Right forelimb (tissue), 1 donor: ENCODE measurements at places on chromosomes 6 and 20.

GRCh38 chr20:40821429-40821828 is 132.4 kb upstream of the MAFB start:
- DNase-seq: no peak

GRCh38 chr20:43583133-43583864 is 7.4 kb upstream of the IFT52 start:
- no peak for DNase-seq

- no peak for DNase-seq
These were observed 27.2 kb downstream of the PANK2 start for GRCh38 chr20:3916364-3916763.

DNA sequence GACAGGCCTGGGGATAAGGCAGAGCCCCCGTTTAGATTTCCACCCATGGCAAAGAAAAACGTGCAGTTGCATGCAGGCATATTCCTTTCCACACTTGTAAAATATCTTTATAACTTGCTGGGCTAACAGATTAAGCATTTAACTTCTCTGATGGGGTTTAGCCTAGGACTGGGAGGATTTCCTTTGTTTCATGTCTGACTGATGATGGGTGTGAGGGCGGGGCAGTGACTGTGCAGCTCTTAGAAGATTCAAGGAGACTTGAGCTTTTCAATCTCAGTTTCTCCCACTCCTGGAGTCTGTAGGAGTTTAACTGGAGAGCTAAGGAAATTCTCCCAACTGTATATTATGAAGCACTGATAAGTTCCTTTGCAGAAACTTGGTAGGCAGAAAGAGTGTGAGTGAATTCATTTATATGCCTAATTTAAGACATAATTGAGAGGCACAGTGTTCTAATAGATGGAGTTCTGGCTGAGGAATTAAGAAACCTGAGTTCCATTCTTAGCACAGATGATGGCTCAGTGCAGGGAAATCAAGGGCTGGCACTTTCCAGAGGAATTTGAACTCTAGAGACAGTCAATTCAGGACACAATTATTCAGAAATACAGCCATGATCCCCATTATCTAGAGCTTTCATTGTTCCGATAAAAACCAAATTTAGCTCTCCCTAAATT is 214.6 kb upstream of the CNR1 start:
- no peak for DNase-seq

- no peak for DNase-seq
These were observed 306.1 kb upstream of the RGS17 start for GRCh38 chr6:153437193-153437592.

- DNase-seq: no peak
These were observed 49.4 kb downstream of the PIGU start for GRCh38 chr20:34627458-34627857.

DNA sequence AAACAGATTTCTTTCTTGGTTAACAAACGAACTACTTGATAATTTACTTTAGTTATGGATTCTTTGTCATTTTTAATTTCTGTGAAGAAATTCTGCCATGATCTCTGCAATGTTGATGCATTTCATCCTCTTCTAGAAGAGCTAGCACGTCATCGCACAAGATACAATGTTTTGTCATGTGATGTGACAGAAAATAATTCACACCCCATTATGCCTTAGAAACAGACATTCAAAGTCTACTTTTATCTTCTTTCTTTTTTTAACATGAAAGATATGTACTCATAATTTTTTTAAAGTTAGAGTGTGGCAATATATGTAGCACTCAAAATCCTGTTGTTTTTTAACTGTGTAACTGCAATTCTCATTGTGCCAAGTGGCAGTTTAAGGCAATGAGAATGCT is 39.6 kb upstream of the NELFCD start:
- no peak for DNase-seq

DNA sequence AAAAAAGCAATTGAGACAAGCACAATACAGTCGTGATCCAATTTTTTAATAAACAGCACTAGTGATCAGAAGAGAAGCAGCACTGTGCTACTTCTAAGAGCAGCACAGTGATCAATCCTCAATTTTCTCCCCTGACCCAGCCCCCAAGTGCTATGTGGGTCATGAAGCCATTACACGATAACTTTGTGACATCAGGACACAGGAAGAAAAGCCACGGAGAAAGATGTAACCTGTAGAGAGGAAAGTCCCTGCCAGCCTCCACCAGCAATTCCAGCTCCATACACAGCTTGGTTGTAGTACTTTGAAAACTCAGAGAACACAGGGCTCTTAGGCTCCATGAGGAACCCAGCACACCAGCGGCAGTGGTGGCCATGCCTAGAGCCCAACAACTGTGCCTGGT is 45.3 kb upstream of the MYB start:
- no peak for DNase-seq

GRCh38 chr20:10654630-10655029 is 19.2 kb downstream of the JAG1 start:
- no peak for DNase-seq

DNA sequence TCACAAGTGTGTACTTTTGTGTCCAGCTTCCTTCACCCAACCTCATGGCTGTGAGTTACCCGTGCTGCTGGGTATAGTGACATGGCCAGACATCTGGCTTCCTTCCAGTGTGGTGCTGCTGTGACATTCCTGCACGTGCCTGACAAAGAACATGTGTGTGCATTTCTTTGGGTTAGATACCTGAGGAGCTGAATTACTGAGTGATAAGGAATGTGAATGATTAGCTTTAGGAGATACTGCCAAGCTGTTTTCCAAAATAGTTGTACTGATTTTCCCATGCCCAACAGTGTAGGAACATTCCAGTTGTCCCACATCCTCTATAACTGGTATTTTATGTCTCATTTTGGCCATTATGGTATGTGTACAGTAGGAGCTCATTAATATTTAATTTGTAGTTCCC is 132.5 kb downstream of the PREX1 start:
- no peak for DNase-seq

DNA sequence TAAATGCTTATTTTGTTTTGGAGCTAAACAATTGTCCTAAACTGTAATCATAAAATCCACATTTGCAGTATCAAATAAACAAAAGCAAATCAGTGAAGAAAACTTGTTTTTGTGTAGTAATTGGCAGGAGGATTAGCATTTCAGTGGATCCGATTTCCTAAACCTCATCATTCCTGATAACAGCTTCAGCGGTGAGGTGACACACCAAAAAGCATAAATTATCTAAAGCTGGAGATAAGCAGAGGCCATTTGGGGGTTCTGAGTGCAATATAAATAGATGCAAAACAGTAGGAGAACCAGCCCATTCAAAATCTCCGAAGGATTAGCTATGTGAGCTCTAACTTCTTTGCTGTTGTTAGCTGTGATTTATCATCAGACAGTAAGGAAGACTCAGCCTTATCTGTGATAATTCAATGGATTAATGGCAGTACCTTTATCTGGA is 235.8 kb downstream of the EPHA7 start:
- DNase-seq: no peak

DNA sequence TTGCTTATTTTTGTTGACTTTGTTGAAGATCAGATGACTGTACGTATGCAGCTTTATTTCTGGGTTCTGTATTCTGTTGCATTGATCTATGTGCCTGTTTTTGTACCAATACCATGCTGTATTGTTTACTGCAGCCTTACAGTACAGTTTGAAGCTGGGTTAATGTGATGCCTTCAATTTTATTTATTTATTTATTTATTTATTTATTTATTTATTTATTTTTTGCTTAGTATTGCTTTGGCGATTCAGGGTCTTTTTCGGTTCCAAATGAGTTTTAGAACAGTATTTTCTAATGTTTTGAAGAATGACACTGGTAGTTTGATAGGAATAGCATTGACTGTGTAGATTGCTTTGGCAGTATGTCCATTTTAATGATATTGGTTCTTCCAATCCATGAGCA is 210.3 kb downstream of the EPM2A start:
- no peak for DNase-seq

- no peak for DNase-seq
These were observed 89.0 kb downstream of the PSMB1 start for GRCh38 chr6:170464080-170464479.

- DNase-seq: no peak
These were observed 22.4 kb upstream of the FKBP1C start for GRCh38 chr6:63188828-63189227.

- no peak for DNase-seq
These were observed 31.5 kb upstream of the RANBP9 start for GRCh38 chr6:13742961-13743735.

GRCh38 chr6:25706314-25707014 is 48.1 kb upstream of the SLC17A4 start:
- no peak for DNase-seq

DNA sequence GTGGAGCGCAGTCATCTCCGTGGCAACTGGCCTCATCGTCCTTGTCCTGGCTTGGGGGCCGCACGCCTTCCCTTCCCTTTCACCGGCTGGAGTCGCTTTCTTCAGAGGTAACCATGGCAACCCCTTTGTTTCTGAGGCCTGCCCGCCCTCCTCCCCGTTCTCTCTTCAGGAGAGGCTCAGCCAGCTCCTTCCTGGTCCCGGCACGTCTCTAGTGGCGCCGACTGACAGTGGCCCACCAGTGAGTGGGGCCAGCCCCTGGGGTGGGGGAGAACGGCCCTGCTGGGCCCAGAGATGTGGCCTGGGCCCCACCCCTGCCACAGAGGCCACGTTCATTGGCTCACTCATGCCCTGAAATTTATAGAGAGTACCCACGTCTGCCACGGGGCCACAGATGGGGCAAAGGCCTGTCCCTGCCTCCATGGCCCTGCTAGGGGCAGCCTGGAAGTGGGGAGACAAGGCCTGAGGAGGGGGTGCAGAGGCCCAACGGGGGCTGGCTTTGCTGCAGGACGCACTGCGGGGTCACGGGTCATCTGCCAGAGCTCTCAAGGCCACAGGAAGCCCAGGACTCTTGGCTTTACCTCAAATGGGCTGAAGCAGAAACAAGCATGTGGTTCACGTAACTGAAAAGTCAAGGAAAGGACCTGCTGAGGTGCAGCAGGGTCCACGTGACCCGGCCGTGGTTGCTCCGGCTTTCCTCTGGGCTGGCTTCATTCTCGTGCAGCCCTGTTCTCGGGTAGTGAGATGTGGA is 1.4 kb upstream of the OSBPL2 start:
- DNase-seq: no peak

- DNase-seq: peak; percentile 89
These were observed 611 bp downstream of the NFYA start for GRCh38 chr6:41073203-41073967.

GRCh38 chr20:37282556-37282955 is 6.9 kb upstream of the MANBAL start:
- DNase-seq: no peak

DNA sequence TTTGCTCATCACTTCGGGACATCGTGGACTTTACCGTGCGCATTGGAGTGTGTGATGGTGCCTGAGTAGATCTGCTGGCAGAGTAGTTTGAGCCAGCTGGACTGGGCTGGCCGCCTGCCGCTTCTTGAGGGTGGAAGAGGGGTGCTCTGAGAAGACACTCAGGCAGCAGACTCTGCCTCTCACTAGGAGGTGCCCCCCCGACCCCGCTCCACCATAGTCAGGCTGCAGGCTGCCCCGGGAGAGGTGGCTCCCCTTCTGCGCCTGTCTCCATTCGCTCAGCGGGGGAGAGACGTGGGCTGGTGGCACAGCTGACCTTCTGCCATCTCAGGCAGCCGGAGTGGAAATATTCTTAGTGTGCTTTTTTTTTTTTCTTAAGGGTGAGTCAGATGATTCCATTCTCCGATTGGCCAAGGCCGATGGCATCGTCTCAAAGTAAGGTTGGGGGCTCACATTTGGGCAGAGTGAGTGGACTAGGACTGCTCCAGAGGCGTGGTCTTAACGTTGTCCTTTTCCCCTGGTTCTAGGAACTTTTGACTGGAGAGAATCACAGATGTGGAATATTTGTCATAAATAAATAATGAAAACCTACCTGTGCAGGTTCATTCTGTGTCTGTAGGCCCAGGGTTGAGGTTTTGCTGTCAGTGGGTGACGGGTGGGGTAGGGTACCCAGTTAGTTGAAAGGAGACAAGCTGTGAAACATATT is 1.2 kb downstream of the RPS21 start:
- DNase-seq: no peak

DNA sequence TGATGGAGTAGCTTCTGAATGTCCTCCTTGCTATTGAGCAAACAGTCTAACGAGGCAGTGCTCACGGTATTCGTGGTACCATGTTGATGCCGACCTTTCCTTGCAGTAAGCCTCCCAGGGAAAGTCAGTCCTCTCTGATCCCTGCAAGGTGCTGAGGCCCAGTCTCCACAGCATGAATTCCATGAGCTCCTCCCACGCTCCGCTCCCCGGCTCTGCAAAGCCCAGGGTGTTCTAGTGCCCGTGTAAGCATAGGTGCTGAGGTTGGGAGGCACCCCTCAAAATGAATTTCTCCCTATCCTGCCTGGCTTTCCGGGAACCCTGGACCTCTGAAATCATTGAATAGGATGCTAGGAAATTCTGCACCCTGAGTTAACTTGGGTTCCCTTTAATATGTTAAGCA is 251.0 kb downstream of the TAF4 start:
- no peak for DNase-seq

DNA sequence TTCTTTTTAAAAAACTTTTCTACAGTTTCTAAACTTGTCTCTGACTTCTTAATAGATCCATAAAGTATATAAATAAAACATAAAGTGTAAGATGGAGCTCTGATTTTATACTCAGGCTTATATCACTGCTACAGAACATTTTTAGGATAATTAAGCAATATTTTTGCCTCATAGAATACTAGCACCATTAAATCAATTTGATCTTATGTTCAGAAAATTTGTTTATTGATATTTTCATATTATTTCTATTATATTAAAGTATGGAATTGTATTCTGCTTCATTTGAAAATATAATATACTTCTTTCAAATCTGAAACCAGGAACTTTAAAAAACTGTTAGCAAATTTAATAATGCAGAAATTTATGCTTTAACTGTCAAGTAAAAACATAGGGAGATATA is 106.5 kb downstream of the MAN1A1 start:
- DNase-seq: no peak

GRCh38 chr6:167467793-167468431 is 143.0 kb downstream of the TTLL2 start:
- no peak for DNase-seq

DNA sequence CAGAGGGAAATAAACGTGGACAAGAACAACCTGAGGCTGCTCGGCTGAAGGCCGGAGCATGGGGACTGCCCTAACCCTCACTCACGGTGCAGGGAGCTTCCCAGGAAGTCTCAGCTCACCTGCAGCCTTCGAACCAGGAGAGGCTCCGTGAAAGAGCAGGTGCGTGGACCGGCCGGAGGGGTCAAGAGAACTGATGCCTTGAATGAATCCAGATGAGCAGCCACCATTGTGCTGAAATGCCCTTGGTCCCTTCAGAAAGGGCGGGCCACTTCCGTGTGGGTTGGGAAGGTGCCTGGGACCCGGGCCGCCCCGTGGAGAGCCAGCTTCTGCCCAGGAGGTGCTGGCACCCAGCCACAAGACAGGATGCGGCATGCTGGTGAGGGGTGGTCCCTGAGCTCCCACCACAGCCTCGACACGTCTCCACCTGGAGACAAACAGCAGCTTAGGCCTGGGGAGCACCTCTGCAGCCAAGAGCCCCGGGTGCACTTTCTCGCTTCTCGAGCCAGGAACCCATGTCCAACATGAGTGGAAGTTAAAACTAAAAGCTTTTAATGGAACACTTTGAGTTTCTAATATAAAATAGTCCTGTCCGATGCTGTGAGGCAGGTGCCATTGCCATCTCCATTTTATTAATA is 83.5 kb downstream of the TTLL2 start:
- no peak for DNase-seq

GRCh38 chr20:44754554-44754953 is 8.9 kb downstream of the KCNK15 start:
- no peak for DNase-seq

GRCh38 chr6:166530211-166531095 is 56.0 kb downstream of the RAMACL start:
- no peak for DNase-seq
